IPS DF 6.9 (cell line): ENCODE measurements at places on chromosomes 3 and 15.
A peak's percentile ranks its signal among the peaks of the same experiment; 100 is the strongest.

DNA sequence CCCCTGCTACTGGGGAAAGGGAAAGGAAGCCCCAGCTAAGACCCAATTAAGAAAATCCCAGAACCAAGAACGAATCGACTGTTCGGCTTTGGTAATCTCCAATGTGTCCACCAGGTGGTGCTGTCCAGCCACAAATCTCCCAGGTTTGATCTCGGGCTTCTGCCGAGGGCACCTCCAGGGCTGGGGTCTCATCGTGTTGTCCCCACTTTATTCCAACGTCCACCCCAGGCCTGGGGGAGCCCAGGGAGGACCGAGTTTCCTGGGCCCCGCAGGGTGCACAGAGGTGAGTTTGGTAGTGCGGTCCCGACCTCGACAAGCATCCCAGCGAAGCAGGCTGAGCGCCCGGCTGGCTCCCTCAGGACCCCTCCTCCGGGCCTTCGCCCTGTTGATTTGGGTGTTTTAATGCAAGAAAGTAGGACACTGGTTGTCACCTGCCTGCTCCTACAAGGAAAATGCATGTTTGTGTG is 185.1 kb downstream of the GOLGA6L6 start:
- DNase-seq = peak; percentile 37

GRCh38 chr15:65189102-65189740 is 4.1 kb upstream of the CLPX start:
- DNase-seq = no peak

DNA sequence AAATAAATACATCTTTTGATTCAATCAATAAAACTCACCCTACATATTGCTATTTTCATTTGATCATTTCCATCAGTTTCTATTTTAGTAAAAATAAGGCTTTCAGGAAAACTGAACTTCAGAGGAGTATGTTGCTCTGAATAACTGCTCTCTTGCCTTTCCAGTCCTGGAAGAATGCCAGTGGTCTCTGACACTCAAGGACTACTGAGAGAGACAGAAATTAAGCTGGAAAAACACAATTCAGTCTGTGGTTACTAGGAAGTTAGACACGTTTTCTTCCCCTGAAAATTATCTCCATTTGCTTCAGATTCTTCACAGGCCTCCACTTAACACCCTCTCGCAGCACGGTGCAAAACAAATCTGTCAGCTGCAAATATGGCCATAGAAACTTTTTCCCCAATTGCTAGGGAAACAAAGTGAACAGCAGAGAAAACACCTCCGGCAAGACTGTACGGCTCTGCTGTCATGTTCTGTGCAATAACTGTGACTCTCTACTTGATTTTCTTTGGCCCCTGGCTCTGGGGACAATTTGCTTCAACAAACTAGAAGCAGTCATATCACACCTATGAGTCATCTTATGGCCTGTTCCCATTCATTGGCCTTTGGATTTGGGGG is 353.0 kb downstream of the MAGI1 start:
- no peak for DNase-seq

DNA sequence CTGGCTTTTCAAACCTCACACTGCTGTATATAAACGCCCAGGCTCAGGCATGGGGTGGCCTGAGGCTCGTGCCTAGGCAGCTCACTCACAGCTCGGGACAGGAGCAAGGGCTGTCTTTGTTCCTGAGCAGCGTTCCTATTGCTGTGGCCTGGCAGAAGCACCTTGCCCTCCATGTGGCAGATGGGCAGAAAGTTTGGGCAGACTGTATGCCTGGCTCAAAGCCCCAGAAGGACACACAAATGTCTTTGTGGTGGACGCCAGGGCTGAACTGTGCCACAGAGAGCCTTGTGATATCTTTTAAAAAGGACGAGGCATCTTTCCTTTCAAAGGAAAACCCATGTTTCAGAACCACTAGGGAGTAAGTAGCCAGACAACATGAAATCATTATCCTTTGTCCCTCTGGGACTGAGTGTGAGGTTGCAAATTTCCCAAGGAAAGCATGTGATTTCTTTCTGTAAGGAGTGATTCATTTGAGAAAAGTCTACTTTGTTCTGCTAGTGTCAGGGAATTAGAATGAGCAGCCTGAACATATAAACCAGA is 29.3 kb upstream of the UBE2E1 start:
- DNase-seq = no peak

- DNase-seq = no peak
These were observed 40.6 kb upstream of the KCNH8 start for GRCh38 chr3:19107719-19108118.

DNA sequence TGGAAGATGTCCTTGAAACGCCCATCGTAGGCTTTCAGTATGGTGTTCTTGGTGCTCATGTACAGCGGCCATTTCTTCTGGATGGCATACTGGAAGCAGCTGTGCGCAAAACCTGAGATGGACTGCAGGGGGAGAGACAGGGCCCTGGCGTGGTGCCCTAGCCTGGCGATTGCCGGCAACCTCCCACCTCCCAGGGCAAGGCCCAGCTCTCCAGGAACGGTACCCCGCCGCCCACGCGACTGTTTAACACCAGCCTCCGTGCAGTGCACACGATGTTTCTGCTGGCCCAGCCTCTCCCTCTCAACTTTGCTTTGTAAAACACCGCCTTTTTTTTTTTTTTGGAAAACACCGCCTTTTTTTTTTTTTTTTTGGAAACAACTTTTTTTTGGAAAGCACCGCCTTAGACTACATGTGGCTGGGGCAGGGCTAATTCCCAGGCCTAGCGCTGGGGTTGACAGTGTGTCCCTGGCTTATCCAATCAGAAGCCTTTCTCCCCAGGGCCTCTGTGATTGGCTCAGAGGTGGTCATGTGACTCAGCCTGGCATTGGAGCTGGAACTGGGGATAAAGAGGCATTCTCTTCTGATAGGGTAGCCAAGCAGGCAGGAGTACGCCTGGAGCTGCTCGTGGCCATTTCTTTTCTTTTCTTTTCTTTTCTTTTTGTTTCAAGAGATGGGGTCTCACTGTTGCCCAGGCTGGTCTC is 14.7 kb downstream of the IDH2 start:
- DNase-seq = no peak

GRCh38 chr3:49713336-49714105 is 6.0 kb downstream of the AMIGO3 start:
- no peak for DNase-seq

DNA sequence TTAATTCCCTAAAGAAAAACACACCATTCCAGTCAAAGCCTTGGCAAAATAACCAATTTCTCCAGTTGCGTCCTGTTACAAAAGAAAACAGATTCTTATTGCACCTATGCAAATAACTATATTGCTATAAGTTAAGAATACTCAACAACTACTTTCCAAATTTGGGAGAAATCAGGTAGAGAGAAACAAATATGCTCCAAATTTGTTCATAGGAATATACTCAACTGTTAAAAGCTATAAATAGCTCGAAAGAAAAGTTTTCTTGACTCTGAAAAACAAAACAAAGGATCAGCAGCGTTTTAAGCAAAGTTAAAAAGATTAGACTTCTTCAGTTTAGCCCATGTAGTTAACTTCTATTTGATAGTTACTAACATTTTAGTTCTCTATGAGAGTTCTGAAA is 20.1 kb upstream of the SKIL start:
- DNase-seq = no peak

DNA sequence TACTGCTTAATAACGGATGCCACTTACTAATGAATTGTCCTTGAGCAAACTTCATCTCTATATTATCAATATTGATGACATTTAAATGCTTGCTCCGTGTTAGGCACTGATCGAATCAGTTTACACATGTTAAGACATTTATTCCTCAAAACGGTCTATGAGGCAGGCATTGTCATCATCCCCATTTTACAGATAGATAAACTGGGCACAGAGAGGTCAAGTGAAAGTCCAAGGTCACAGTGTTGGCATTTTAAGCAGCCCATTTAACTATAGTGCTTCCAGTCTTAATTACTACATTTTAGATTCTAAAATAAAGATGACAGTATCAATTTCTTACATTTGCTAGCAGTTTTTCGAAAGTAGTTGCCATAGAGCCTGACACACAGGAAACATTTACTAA is 966 bp upstream of the ABI3BP start:
- DNase-seq = no peak

GRCh38 chr3:65005486-65005885 is 317.7 kb upstream of the ADAMTS9 start:
- no peak for DNase-seq

DNA sequence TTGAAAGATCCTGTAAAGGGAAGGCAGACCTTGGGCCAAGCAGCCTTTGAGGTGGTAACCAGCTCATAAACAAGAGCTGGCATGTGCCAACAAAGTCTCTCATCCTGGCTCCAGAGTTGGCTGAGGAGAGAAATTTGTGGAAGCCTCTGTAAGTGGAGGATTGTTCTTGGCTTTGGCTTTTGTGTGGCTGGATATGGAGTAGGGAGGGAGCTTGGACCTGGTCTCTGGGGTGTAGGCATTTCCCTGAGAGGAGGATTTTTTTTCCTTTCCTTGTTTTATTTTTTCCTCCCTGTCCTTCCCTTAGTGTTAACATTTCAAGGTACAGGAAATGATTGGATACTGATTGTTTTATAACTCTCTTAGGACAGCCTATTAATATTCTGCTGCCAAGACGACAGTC is 60.8 kb downstream of the ZNF609 start:
- DNase-seq = no peak

DNA sequence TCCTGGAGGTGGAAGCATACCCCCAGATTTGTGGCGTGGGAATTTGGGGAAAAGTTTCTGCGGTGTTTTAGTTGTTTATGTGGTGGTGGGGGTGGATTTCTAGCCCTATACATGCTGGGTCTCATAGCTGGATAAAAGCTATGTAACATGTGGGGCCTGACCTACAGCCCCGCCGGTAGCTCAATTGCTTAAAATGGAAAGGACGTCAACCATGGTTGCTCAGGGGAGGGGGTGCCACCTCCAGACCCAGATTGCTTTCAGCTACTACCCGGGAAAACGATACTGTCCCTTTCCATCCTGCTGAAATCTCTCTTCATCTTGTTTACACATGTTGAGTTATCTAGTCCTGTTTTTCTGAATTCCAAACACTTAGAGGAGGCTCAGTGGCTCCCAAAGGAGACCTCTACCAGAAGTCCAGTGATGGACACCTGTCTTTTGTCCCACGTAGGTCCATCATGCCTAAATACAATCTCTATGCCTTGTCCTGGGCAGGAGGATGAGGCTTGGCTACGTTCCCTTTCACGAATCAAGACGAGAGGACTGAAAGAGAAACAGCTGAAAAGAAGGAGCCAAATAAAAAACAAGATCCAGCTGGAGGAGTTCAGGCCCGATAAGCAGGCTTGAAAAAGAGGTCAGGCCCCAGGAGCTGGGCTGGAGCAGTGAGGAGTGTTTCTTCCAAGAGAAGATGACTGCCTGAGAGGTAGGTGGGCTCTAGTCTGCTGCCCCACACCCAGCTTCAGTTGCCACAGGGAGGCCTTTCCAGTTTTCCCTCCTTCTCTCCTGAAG is 72.1 kb upstream of the TPRG1 start:
- no peak for DNase-seq

- DNase-seq = no peak
These were observed 347.1 kb upstream of the DNAJC19 start for GRCh38 chr3:181336597-181336996.

DNA sequence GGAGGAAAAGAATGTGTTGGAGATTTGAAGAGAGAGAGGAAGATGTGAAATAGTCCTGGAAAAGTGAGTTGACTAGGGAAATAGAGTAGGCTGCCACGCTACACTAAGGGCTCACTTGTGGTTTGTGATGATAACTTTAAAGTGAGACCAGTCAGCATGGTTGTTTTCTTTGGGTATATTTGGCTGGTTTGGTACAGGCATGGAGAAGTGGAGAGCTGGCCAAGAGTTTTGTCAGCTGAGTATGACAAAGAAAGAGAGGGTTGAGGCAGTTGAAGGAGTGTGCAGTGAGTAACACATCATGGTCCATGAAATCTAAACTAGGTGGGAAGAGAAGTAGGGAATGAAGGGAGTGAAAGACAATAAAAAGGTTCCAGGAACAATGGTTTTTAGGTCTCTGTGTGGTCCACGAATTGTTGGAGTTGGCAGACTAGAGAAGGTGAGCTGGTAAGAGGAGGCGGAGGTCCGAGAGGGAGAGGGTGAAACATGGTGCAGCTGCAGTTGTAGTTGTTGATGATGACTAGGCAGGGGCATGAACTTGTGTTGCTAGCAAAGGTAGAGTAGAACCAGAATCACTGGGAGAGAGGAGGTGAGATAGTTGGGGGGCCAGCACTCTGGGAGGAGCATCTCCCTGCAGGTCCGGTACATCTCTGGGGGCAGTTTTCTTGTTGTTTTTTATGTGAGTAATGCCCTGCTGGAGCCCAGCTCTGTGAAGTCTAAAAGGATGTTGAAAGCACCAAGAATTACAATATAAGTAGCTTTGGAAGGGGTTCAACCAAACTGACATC is 21.0 kb downstream of the ZNF80 start:
- no peak for DNase-seq

DNA sequence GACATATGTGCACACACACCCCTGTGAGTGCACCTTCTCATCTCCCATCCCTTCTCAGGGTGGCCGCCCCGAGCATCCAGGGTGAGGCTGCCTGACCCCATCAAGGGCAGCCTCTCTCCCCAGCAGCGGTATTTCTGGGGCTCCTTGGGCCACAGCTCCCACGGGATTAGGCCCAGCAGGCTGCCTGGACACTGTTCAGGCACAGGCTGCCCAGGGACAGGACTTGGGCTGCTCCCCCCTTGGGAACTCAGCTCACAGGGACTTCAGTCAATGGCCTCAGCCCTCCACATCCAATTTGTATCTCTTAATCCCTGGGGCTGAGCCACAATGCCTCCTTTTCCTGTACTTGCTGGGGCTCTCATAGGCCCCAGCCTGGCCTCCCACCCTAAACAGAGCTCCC is 35.0 kb downstream of the RHCG start:
- no peak for DNase-seq

GRCh38 chr3:193851941-193852674 is 259.1 kb downstream of the OPA1 start:
- no peak for DNase-seq

GRCh38 chr3:33152363-33153360 is 38.8 kb downstream of the CRTAP start:
- DNase-seq = no peak

- no peak for DNase-seq
These were observed 37.5 kb upstream of the CHST2 start for GRCh38 chr3:143081844-143082778.

DNA sequence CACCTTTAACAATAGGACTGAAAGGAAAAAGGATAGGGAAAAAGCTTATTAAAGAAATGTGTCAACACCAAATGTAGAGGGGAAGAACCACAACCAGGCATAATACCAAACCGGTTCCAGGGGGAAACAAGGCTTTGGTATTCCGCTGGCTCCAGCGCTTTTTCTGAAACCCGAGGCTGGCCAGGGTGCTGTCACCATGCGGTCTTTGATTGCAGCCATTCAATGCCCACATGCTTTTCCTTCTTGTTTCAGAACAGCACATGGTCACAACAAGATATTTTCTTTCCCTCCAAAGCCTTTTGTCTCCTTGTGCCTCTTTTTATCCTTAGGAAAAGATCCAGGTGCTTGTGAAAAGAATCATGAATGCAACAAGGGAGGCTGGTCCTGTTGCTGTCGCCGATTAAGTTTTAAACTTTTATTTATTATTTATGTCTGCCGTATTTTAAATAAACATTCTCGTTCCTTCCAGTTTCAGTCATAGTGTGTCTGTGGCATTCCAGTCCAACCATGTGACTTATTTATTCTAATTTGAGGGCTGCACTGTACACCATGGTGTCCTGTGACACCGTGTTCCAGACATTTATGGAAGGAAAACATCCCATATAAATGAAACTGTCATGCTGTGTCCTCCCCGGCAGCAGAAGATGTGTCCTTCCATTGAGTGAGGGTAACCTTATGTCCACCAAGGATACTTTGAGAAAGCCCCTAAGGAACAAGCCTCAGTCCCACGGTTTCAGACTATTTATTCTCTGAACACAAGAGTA is 41.1 kb downstream of the CCK start:
- DNase-seq = no peak

- DNase-seq = no peak
These were observed 6.4 kb downstream of the ALG1L2 start for GRCh38 chr3:130088061-130088460.

- no peak for DNase-seq
These were observed 69.1 kb downstream of the DCLK3 start for GRCh38 chr3:36695113-36695768.
